ENCODE measurements at places on chromosomes 5 and 9.

- DNase-seq = no peak
Observed at GRCh38 chr5:173744551-173744950, 128.1 kb upstream of the BOD1 start.

GRCh38 chr9:112809351-112809848 is 58.8 kb downstream of the SNX30 start:
- no peak for DNase-seq

GRCh38 chr5:123000731-123001130 is 35.8 kb downstream of the PPIC start:
- DNase-seq = no peak

DNA sequence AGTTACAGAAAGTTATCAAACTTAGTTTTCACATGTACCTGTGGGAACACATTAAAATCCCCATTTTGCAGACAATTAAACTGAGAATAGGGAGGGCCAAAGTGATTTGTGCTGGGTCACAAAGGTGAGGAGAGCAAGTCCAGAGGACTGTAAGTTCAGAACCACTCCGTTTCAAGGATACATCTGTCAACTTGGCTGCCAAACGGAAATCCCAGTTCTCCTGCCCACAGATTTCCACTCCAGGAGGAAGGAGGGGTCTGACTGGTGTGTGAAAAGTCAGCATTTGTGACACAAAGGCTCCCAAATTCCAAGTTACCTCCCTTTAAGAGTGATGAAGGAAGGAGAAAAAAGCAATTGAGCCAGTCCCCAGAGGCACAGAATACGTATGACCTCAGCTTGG is 42.3 kb downstream of the PRELID2 start:
- no peak for DNase-seq

- DNase-seq = no peak
Observed at GRCh38 chr5:143011585-143011984, 241.4 kb downstream of the ARHGAP26 start.

DNA sequence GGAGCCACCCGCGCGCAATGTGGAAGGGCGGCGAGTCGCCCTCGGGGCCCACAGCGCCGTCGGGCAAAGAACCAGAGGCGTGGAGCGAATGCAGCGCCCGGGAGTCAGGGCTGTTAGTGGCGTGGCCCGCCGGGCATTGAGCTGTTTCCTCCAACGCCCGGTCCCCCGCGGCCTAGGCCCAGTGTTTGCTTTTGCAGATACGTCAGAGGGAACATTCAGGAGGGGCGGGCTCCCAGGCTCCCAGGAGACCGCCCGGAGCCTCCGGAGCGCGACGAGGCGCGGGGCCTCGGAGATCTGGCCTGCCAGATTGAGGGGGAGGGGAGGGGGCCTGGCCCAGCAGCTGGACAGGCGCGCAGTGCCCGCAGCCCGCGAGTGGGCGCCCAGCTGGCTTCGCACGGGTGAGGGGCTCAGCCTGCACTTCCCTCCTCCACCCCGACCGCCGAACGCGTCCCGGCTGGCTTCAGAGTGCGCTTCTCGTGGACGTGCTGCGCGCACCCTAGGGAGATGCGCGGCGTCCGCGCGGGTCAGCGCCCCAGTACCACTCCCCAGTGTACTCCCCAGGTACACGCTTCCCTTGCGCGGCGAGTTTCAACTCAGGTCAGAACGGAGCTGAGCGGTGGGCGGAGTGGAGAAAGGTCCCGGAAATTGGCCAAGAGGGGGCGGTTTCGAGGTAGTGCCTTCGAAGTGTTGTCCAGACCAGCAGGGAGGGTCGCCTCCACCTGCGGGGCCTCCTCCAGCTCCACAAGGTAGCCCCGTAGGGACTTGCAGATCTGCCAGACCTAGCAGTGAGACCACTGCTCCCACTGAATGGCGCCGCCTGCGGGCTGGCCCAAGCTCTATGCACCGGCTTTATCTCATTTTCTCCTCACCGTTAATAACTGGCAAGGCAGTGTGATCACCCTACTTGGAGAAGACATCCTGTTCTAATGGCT is 130.4 kb downstream of the TMEM174 start:
- DNase-seq = no peak

- no peak for DNase-seq
Observed at GRCh38 chr5:31895199-31895820, 256.4 kb downstream of the PDZD2 start.

GRCh38 chr9:84499969-84500582 is 159.5 kb upstream of the SLC28A3 start:
- no peak for DNase-seq
